Spleen (tissue), 13 donors: ENCODE measurements at places on chromosomes 1 and 21. TPM values are rescaled to one million over a fixed set of nuclear protein-coding genes. Genes with fewer than 3 reads are reported as not detected.

DNA sequence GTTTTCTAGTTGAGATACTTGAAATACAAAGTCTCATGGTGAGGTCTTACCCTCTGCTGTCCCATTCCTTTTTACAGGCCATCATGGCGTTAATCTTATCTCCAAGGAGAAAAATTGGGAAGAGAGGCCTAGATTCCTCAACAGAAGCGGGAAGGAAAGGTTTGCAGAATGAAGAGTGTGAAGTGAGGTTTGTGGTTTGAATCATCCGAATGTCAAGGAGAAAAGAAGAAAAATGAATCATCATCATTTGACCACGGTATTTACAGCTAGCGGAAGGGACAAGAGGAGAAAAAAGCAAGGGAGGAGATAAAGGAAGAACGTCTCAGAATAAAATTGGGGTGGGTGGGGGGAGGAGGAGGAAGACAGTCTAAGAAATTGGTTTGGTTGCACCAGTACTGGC is 935 bp upstream of the COG2 start:
- no peak overlapping the region for H3K4me3 ChIP-seq
- H3K36me3 ChIP-seq, result no peaks in the 10 kb centered on the region
- peaks cover 36% of the 10 kb centered on the region for H3K4me1 ChIP-seq

- H3K4me1 ChIP-seq, result no peaks in the 10 kb centered on the region
- H3K36me3 ChIP-seq, result no peaks in the 10 kb centered on the region
- no peak overlapping the region for H3K4me3 ChIP-seq
- H3K27ac ChIP-seq, result peak overlapping the region; percentile 60
- no peaks in the 10 kb centered on the region for H3K27me3 ChIP-seq
Measured at GRCh38 chr1:109948285-109948630, 36.3 kb upstream of the AHCYL1 start.

SLC16A4 gene
- 4.7 TPM for total RNA-seq

DNA sequence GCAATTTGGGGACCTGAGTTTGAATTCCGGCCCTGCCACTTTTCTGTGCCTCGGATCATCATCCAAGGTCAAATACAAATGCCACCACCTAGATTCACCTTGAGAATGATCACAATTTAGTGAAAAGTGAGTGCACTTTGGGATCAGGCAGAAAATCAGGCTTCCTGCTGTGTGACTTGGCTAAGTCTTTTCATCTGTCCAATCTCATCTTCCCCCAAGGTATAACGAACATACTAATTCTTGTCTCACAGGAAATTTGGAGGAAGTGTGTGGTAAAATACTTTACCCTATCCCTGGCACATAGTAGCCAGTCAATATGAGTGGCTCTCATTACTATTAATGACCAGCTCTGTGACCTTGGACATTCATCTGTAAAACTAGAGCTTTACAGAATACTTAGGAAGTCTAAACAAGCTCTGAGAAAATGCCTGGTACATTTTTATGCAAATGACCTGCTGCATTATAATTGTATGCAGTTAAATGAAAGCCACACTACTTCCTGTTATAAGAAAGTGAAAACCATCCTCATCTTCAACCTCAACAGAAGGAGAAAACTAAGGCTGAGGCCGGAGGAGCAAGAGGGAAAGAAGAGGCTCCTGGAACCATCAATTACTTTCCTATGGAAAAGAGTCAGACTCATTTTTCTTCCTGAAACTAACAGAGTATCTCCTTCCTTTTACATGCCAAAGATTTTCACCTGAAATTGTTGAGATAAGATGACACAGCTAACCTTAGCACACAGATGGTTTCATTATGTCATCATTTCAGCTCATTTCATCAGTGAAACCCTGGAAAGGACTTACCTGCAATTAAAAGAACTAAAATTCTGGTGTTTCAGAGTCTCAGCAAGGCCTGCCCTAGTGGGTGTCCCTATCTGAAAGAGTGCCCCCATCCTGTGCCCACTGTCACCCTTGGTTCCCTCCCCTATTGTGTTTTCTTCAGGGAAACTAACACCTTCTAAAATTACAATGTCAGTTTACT is 32.6 kb upstream of the RGS8 start:
- no peaks in the 10 kb centered on the region for H3K36me3 ChIP-seq
- H3K4me3 ChIP-seq, result no peak overlapping the region
- H3K27ac ChIP-seq, result peak overlapping the region; percentile 2
- H3K4me1 ChIP-seq, result no peaks in the 10 kb centered on the region
- DNase-seq, result no peak
- H3K27me3 ChIP-seq, result no peaks in the 10 kb centered on the region

GRCh38 chr1:153030895-153031294 is at the start of gene SPRR1B:
Gene SPRR1B, plus strand, starts transcription at chr1:153031203. Its CDS starts 1,143 bp downstream, at chr1:153032346.
- H3K27ac ChIP-seq, result no peak within 1 kb of the TSS
- DNase-seq, result no peak
- no peaks in the 10 kb centered on the region for H3K36me3 ChIP-seq

DNA sequence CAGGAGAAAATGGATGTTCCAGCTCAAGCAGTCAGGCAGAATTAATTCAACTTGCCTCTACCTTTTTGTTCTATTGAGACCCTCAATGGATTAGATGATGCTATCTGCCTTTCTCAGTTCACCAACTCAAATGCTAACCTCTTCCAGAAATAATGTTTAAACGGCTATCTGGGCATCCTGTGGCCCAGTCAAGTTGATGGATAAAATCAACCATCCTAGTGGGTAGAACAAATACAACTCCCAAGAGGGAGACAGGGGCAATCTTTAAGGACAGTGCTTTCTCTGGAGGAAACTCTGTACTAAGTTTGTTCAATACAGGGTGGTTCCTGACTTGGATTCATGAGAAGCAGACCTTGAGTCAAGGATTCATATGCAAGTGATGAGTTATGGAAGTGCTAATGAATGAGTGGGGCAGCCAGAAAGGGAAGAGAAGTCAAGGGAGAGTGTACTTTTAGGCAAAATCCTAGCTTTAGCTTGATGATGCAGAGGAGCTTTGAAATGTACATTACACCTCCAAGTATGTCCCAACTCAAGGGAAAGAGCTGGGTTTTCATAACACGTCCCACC is 49.4 kb upstream of the COG2 start:
- no peak overlapping the region for H3K27ac ChIP-seq
- DNase-seq, result no peak
- H3K4me1 ChIP-seq, result no peaks in the 10 kb centered on the region
- no peak overlapping the region for H3K4me3 ChIP-seq
- H3K36me3 ChIP-seq, result no peaks in the 10 kb centered on the region

CD1B gene
- not detected for total RNA-seq

GRCh38 chr1:82991569-82991968 is 1007.4 kb downstream of the TTLL7 start:
- no peak overlapping the region for H3K27ac ChIP-seq
- no peaks in the 10 kb centered on the region for H3K27me3 ChIP-seq
- no peak overlapping the region for H3K4me3 ChIP-seq
- no peaks in the 10 kb centered on the region for H3K4me1 ChIP-seq
- no peaks in the 10 kb centered on the region for H3K36me3 ChIP-seq

GPR37L1 gene
- total RNA-seq, result not detected

DNA sequence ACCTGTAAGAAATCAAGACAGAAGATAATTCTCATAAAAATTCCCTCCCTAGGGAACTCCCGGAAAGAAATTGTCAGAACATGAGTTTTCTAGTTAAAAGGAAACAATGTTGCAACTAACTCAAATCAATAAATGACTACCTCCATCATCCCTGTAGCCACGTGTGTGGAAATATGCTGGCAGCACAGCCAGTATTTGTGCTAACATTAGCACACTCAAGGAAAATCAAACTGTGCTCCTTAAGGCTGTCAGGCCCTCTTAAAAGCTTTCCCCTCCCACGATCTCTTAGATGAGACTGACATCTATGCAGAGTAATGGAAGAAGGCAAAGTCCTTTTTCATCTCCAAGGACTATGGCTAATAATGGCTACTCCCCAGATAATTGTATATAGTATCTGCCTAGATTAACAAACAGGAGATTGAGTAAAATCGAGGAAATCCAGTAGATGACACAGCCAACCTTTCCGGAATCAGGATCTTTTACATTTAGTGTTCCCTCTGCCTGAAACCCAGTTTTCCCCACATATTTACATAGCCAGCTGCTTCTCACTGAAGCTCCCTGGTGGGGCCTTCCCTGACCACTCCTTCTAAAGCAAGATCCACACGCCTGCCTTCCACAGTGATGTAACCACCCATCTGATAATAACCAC is 50.9 kb upstream of the NR5A2 start:
- no peaks in the 10 kb centered on the region for H3K36me3 ChIP-seq
- H3K4me3 ChIP-seq, result no peak overlapping the region
- H3K27ac ChIP-seq, result no peak overlapping the region
- peaks cover 13% of the 10 kb centered on the region for H3K4me1 ChIP-seq
- peak; percentile 4 for DNase-seq

HTR6 gene
- not detected for total RNA-seq

DNA sequence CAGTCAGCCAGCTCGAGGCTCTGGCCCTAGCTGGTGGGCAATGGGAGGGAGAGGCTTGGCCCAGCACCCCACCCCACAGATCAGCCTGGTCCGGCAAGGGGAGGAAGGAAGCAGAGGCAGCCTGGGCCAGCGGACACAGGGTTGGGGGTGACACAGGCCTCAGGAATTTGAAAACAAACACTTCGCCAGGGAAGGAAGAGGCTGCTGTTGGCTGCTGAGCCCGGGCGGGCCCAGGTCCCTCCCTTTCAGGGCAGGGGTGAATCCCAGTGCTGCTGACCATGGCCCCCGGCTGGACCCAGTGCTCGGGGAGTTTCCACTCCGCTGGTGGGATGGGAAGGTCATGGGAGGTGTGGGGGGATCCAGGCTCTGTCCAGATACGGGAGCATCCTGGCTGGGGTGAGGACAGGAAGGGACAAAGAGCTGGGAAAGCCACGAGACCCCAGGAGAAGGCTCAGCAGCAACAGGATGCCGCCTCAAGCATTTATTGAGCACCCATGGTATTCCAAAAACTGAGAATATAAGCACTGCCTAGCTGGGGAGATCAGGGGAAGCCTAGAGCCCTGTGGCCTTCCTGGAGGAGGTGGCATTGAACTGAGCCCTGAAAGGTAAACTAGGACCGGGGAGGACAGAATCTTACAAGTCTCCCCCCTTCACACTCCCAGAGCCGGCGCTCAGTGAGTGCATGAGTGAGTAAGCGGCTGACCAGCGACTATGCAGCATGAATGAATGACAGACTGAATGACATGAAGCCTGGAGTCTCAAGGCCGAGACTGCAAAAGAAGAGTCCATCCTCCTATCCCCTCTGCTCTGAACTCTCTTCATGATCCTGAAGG is 26.2 kb upstream of the EPHA2 start:
- no peaks in the 10 kb centered on the region for H3K36me3 ChIP-seq
- DNase-seq, result peak; percentile 83
- peaks cover 19% of the 10 kb centered on the region for H3K4me1 ChIP-seq

DNA sequence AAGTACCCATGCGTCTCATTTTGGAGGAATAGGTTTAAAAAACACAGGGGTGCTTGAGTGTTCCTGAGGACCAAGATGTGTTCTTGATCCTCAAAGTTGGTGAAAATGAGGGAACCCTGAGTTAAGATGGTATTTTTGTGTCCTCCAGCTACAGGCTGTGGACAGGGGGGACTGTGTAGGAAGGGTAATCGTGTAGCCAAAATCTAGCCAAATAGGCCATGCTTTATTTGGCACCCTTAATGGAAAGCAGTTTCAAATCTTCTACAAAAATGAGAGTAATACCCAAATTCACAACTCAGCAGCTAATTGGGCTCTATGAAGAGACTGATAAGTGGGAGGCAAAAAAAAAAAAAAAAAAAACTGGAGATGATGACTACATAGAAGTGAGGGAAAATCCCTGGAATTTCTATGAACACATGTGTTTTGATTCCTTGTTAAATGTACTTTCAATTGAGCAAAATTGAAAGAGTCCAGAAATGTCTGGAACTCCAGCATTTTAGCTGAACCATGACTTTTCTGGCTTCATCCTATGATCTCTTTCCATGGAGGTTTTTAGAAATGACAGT is 470 bp downstream of the HSD11B1 start:
- no peak overlapping the region for H3K27ac ChIP-seq

- peak overlapping the region; percentile 88 for H3K27ac ChIP-seq
- H3K36me3 ChIP-seq, result no peaks in the 10 kb centered on the region
- no peak overlapping the region for H3K4me3 ChIP-seq
- peak; percentile 82 for DNase-seq
- H3K4me1 ChIP-seq, result peaks cover 51% of the 10 kb centered on the region
Measured at GRCh38 chr1:226126824-226127569, 59.5 kb downstream of the ACBD3 start.

DNA sequence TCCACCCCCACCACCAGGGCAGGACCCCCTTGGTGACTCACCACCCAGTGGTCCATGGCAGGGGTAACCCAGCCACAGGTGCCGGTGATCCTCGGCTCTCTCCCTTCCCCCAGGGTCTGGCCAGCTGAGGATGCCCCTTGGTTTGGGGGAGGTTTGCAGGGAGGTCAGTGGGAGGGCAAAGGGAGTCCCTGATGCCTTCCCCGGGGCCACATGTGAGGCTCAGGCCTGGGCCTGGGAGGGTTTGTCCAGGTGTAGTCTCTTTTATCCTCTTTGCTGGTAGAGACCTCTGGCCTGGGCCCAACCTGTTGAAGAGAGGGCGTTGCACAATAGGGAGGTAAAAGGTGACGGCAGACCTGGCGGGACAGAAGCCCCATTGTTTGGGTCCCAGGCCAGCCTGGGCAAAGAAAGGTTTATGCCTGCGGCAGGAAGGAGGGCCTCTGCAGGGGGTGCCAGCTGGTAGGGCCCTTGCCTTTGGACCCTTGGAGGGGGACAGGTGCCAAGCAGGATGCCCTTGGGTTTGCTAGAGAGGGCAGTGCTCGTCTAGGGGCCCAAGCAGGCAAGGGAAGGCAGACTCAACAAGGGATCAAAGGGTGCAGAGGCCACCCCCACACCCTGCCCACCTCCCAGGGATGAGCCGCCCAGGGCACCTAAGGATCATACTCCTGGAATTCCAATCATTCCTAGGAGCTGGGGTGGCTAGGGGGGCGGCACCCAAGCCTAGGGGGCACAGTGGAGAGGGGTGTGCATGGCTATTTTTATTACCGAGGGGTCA is 760 bp upstream of the TINAGL1 start:
- H3K4me1 ChIP-seq, result peaks cover 67% of the 10 kb centered on the region
- H3K4me3 ChIP-seq, result peak overlapping the region; percentile 68
- H3K36me3 ChIP-seq, result no peaks in the 10 kb centered on the region
- no peaks in the 10 kb centered on the region for H3K27me3 ChIP-seq
- no peak overlapping the region for H3K27ac ChIP-seq
- DNase-seq, result no peak

TNFRSF1B gene
- total RNA-seq, result 164 TPM

DNA sequence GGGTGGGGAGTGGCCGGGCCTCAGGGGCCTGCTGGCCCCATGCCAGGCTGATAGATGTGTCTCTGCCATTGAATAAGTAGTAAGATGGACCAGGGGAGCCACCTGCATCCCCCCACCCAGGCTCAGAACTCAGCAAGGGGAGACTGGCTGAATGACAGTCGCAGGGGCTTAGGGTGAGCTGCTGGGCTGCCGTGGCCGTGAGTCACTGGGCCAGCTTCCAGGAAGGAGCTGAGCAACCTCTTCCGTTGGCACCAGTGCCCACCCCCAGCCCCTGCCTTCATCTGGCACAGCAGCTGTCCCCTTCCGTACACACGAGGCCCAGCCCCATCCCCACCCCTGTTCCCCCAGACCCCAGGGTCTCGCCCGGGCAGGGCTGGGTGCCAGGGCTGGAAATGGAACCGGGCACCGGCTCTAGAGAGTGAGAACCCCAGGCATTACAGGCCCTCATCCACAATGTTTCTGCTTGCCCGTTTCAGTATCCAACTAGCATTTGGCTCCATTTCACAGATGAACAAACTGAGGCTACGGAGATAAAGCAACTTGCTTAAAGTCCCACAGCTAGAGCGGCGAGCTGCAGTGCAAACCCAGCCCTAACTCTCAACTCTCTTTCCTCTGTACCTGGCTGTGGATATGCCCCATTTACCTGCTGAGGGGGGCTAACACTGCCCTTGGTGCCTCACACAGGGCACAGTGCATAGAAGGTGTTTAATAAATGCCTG is 10.2 kb downstream of the WNT4 start:
- DNase-seq, result no peak
- no peak overlapping the region for H3K27ac ChIP-seq
- no peaks in the 10 kb centered on the region for H3K27me3 ChIP-seq
- no peak overlapping the region for H3K4me3 ChIP-seq
- H3K36me3 ChIP-seq, result no peaks in the 10 kb centered on the region

RGS13 gene
- total RNA-seq, result 1.4 TPM

S100A14 gene
- not detected for total RNA-seq
